Stimulated activated CD8-positive, alpha-beta memory T cell treated with anti-CD3 and anti-CD28 coated beads, Interleukin-7, amount 100 ng/mL, for 1 hour (primary cell): ENCODE measurements at places on chromosomes 4 and X.

DNA sequence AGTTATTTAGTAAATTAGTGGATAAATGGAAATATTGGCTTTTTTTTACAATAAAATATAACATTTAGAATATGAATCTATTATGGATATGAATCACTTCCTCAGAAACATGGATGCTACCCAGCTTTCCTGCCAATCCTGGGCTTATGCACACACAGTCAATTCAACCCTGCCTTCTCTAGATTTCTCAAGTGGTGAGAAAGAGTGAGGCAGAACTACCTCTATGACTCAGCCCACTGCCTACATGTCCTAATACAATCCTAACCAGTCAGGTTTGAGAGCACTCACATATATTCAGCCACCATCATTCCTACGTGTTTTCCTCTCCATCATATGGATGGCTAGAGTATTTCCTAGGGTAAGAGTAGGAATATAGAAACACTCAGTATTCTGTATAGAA lies 91.1 kb upstream of the ANKRD50 start:
- no peak for DNase-seq

DNA sequence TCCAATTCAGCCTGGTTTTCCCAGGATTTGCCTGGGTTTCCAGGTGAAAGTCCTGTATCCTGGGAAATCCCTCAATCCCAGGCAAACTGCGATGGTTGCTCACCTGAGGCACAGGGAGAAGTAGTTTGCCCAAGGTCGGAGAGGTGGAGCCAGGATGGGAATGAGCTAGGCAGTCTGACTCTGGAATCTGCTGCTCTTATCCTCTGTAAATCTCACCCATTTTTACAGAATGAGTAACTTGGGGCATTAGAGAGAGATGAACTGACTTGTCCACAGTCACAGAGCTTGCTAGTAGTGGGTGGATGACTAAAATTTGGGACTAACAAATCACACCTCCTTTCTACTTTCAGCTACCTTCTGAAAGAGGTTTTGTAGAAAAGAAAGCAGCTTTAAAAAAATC lies 9.8 kb upstream of the ARX start:
- DNase-seq: no peak

DNA sequence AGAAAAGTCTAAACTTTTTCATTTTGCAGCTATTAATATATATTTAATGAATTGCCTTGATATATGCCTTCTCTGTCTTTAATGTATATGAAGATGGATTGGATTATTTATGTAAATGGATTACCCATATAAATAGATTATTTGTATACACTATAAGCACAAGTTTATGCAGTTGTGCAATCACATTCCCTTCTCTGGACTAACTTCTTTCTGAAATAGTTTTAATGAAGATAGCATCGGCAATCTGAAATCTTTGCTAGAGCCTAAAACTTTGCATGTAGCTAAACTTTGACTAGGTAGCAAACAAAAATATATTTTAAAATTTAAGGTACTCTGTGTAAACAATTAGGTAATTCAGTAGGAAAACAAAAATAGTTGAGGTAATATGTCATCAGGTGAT lies 127.8 kb downstream of the PCDH7 start:
- DNase-seq: no peak

DNA sequence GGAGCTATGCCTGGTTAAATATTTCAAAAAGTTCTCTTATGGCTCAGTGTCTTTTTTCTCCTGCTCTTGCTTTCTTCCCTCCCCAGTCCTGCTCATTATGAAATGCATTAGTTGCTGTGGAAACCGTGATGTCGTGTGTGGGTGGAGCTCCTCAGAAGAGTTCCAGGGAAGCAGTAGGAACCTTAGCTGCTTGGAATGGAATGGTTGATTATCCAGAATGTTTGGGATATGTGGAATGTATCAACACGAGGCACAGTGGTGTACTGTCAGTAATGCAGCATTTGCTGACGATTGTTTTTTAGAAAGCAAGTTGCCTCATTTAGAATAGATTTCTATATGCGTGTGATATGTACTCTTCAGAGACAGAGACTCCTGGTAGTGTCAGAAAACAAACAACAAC lies 333.2 kb downstream of the ARHGAP10 start:
- DNase-seq: no peak

GRCh38 chr4:141636771-141637460 lies 533 bp downstream of the IL15 start:
- no peak for DNase-seq

DNA sequence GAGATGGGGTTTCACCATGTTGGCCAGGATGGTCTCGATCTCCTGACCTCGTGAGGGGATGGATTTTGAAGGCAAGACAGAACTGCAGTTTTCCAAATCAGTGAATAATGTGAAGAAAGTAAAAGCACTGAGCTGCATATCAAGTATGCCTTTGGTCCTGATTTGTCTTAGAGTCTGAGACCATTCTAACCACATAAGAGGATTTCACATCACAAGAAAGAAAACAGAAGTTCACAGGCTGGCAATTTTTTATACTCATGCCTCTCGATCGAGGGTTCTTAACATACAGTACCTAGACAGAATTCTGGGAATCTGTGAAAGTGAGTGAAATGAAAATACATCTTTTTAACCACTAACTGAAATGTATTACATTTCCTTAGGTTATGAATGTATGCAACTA lies 23.3 kb downstream of the CHIC2 start:
- no peak for DNase-seq
